Stomach (tissue), 19 donors: ENCODE measurements at places on chromosomes 6 and 20. TPM values are rescaled to one million over a fixed set of nuclear protein-coding genes. Genes with fewer than 3 reads are reported as not detected.

The UFL1 gene
- total RNA-seq: 13.6 TPM

DNA sequence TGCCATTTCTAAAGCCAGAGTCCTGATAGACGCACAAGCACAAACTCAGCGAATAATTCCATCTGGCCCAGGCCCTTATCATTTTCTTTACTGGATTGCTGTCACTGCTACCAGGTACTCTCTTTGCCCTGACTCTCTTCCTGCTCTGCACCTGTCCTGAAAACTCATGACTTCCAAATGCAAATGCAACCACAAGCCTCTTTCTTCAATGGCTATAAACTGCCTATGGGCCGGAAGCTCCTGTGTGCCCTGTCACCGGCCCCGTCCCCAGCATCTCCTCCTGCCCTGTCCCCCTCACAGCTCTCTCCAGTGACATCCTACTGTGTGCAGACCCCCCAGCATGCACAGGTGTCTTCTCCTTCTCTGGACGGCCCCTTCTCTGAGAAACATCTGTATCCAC is 302.6 kb downstream of the GMDS start:
- no peak for DNase-seq

GRCh38 chr6:164396071-164397047 is 913.0 kb downstream of the C6orf118 start:
- peak; percentile 18 for DNase-seq

DNA sequence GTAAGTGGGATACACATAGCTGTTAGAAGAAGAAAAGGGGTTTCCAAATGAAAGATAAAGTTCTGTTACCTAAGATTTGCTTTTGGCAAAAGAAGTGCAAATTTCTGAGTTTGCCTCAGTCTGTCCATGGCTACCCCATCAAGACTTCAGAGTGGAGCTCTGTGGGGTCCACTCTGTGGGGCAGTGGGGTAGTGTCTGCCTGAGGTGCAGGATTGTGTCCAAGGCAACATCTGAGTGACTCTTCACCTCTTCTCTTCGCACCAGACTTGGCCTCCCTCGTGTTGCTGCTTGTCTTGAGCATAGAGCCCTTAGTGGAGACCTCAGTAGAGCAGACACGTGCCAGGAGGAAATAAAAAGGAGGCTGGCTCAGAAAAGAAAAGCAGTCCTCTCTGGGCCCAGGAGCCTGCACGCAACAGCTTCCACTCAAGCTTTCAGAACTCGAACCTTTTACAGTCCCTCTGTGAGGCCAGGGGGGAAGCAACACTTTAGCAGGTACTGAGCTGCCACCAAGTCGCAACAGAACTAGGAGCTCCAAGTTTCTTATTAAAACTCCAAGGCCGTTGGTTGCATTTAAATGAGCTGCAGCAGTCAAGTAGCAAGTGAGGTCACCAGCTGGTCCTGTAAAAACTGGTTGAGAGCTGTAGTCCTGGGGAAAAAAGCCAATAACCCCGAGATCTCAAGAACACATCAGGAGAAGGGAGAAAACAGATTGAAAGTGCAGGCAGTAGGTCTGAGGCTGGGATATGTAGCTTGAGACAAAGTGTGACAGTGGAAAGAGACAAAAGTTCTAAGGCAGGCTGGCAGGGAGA is 413.5 kb downstream of the CDC5L start:
- no peak for DNase-seq

DNA sequence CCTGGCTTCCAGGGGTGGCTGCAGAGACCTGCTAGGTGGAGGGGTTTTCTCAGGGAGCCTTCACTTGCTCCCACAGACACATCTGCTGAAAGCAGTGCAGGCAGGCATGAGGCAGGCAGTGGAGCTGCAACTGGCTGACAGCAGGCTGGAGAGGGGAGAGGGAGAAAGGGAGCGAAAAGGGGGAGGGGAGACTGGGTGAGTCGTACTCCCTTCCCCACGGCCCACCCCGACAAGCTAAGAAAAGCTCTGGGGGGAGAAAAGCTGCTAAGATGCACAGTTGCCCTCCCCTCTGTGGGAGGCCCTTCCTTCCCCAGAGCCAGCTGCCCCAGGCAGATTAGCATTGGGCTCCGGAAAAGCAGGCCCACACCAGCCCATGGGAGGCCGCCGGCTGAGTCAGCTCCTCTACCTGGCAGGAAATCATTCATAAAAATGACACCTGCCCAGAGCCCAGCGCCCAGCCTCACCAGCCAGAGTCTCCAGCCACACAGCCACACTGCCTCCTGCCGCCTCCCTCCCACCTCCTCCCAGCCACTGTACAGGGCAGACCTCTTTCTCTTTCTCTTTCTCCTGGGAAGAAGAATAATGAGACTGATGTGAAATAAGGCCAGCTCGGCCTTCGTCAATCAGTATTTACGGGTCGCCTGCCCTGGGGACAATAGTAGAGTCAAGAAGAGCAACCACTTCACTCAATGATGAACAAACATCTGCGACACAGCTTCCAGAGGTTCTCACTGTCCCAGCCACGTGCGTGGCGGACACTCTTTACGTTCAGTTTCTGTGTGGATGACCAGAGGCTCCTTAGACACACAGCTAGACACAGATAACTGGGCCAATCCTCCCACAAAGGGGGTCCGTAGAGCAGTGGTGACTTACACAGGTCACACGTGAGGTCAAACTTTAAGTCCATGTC is 7.7 kb upstream of the C20orf203 start:
- peak; percentile 79 for DNase-seq

DNA sequence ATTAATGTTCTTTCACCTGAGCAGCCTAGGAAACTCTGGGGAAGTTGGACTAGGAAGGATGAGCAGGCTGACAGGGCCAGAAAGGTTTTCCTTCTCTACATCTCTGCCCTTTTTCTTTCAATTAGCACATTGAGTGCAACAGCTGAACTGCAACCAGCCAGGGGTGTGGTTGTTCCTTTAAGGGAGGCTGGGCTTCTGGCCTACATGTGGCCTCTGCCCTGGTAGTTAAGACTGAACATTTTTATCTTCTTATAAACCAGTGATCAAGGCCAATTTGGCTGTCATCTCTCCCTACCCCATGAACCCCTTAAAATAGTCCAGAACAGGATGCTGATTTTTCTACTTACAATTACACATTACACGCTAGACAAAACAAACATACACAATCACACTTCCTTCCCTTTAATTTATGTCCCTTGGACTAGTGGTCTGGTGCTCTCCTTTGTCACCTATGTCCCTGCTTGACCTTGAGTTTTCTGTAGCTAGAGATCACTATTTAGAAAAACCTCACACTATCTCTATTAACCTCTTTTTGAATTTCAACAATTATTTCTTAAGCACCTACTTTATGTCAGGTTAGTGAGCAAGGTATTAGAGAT is 60.3 kb downstream of the RNF217 start:
- DNase-seq: no peak

DNA sequence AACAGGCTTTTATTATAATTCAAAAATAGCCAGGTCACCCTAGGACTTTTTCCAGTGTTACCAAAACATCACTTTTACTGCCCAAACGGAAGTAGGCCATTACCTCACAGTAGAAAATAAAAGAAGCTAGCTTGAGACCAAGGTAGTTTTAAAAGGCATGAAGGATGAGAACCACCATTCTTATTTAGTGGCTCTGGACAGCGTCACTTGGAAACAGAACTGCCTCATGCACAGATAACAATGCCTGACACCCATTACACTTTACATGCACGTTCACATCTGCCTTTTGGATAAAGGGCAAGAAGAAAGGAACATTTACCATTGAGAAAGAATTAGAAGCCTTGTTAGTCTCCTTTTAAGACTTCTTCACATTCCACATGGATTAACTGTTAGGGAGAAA is 1.9 kb upstream of the PAQR8 start:
- DNase-seq: no peak

DNA sequence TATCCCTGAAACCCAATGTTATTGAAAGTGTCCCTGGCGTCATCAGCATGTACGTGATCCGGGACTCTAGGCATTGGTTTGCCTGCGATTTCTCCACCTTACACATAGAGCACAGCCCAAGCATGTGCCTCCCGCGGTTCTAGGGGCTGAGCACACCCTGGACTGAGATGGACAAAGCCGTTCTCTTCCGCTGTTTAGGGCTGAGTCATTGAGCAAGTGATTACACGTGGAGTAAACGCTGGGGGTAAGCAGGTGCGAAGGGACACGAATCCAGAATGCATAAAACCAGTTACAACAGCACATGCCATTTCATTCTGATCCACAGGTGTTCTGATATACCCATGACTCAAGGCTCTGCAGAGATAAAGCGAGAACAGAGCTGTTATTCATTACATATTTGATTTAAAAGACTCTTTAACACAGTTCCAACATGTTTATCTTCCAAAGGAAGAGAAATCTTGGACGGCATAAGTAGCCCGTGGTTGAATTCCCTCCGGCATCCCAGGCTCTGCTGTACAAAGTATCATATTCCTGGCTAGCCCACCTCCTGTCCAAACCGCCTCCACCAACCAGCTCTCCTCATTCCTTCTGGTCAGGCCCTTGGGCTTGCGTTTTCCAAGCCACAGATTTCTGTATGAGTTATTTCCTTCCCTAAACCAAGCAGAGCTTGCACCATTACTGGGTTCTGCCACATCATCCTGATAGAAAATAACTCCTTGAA is 36.1 kb upstream of the THBS2 start:
- DNase-seq: no peak
